Stomach (tissue), 19 donors: ENCODE measurements at places on chromosomes 3 and 15.

GRCh38 chr3:168806871-168807270, 711.1 kb upstream of the GOLIM4 start:
- no peak for DNase-seq

DNA sequence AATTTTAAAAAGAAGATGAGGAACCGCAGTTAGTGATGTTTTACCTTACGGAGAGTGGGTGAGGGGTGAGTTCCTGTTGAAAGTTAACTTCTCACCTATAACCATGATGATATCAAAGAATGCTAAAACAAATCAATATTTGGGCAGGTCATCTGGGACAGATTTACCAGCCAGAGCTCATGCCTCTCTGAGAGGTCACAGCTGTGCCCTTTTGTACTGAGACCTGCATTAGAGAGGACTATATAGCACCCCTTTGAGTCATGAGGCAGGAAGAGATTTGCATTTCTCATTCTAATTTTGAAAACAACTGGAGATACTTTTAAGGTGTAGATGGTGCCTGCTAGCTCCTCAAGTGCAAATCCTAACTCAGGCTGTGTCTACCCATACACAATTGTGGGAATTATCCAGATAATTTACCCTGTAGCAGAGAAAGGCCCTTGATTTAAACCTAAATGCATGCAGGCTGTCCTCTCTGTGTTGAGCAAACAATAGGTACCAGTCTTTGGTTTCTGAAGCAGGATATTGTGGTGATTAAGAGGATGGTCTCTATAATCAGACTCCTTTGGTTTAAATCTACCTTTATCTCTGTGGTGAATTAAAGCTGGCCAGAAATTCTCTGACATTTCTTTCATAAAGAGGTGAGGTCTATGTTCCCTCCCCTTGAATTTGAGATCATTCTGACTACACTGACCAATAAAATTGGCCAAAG, 5.8 kb upstream of the TM4SF4 start:
- DNase-seq, result peak; percentile 75

- no peak for DNase-seq
Observed at GRCh38 chr3:61868499-61868898, 307.1 kb downstream of the PTPRG start.

- no peak for DNase-seq
Observed at GRCh38 chr15:60057554-60057953, 53.4 kb downstream of the FOXB1 start.

- DNase-seq, result peak; percentile 80
Observed at GRCh38 chr3:45026038-45026437, at the start of gene CLEC3B. Gene CLEC3B (plus strand): TSS chr3:45026303. CDS start chr3:45026363, 60 bp downstream.

GRCh38 chr3:158094235-158095110, 11.7 kb downstream of the SHOX2 start:
- no peak for DNase-seq

DNA sequence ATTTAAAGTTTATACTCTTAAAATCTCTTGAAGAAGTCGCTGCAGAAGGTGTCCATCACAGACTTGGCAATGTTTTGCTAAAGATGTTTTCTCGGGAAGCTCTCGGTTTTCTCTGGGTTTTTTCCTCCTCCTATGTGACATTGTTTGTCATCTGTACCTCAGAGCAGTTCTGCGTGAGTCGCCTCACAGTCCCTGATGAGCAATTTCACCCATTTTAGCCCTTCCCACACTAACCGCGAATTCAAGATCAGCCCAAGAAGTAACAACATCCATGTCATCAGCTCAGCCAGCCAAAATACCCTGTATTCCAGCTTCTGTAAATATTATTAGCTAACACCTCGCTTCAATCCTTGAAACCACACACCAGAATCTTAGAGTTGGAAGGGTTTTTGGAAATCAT, 224.3 kb upstream of the SETMAR start:
- DNase-seq, result no peak

DNA sequence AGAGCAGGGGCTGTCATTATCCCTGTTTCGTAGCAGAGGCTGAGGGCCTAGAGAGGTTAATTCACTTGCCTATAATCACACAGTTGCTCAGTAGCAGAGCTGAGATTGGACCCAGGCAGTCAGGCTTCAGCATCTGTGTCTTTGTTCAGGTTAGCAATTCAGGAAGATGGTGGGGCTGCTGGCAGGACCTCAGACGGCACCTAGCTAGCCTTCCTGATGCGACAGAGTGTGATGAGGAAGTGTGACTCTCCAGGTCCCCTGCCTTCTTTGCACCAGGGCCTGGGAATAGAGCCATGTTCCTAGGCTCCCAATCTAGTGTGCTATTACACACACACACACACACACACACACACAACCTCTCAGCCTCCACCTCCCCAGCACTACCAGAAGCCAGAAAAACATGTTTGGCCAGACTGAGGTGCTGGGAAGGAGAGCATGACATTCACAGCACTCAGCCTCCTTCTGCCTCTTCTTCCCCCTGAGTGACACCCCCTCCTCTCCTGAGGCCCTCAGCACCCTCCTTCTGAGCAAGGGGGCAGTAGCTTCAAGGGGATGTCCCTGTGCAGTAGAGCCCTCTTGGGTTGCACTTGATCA, 88.9 kb downstream of the TLE3 start:
- DNase-seq, result peak; percentile 41

DNA sequence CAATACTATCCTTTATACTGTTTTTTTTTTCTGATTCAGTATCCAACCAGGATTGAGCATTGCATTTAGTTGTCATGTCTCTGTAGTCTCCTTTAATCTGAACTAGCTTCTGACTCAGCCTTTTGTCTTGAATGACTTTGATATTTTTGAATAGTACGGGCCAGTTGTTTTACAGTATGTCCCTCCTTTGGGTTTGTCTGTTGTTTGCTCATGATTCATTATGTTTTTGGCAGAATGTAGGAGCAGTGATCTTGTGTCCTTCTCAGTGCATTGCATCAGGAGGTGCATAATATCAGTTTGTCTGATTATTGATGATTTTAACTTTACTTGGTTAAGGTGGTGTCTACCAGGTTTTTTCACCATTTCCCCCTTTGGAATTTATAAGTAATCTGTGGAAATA, 20.5 kb downstream of the EXOG start:
- no peak for DNase-seq

DNA sequence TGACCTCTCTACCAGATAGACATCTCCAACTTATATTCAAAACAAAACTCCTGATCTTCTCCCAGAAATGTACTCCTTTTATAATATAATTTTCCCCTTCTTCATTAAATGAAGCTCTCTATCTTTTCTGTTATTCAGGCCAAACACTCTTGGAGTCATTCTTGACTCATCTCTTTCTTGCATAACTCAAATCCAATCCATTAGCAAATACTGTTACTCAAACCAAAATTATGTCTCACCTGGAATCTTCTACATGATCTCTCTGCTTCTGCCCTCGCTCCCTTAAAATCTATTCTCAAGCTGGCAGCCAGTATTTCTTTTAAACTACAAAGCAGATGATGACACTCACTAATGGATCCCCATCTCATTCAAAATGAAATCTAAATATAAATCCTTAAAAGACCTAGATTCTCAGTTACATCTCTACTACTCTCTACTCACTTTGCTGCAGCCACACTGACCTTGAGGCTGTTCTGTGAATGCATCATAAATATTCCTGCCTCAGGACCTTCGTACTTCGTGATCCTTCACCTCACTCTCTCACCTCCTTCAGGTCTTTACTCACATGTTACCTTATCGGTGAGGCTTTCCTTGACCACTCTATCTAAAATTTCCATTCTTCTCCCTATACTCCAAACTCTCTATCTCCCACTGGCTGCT, 160.9 kb downstream of the TBC1D5 start:
- no peak for DNase-seq

- DNase-seq, result no peak
Observed at GRCh38 chr15:48411971-48412591, 80.9 kb downstream of the DUT start.

GRCh38 chr3:143429628-143430514, 310.3 kb downstream of the CHST2 start:
- DNase-seq, result peak; percentile 28
